ENCODE measurements at places on chromosomes 1 and 21.

DNA sequence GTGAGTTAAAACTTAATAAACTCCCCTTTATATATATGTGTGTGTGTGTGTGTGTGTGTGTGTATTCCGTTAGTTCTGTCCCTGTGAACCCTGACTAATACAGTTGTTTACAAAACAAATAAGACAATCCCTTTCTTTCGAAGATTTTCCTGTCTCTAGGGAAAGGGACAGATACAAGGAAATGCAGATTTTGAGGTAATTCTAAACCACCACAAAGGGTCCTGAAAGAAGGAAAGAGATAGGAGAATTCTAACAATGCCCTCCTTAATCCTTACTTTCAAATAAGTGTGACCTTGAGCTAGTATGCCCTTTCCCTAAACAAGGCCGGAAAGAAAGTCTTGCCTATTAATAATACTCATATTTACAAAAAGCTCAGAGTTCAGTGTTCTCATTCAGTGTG lies 164.8 kb upstream of the COL11A1 start:
- no peak for DNase-seq

GRCh38 chr1:98386675-98387440 lies 274.7 kb upstream of the SNX7 start:
- no peak for DNase-seq

DNA sequence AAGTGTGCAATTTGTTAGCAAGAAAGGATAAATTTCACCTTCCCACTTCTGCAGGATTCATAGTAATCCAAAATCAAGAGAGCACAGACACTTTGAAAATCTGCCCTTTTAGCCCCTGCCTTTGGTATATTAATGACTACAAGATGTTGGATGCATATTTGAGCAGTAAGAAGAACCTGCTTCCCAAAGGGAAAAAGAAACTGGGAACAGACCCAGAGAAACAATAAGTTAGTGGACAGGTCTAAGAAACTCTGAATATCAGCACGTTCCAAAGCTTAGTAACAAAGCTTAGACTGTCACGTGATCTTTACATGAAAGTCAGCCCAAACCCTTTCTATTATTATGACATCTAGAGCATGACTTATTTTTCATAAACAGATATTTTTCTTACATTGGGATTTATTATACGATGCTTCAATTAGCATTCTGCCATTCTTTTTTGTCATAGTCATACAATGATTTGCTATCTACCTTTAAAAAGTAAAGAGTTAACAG lies 390.9 kb upstream of the ADGRL2 start:
- DNase-seq: no peak

DNA sequence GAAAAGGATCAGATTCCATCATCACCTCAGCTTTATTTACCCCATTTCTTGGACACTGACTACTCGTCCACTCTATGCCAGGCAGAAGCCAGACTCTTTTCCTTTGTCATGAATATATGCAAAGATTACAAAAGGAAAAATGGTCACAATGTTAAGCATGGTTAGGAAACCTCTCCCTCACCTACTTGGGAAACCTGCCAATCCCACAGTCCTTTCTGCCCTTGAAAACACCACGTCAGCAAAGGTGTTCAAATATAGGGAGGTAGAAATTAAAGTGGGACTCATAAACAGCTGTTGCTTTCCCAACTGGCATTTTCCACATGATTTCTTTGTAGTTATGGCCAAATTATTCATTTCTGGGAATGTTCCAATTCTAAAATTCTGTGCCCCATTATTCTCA lies 16.2 kb upstream of the ATP13A2 start:
- DNase-seq: no peak

- DNase-seq: no peak
These were observed 42.6 kb upstream of the PIGV start for GRCh38 chr1:26745191-26745590.
